ENCODE measurements at places on chromosomes 5 and 9. TPM values are rescaled to one million over a fixed set of nuclear protein-coding genes. Genes with fewer than 3 reads are reported as not detected.

CDH9 gene
- total RNA-seq = 2.2 TPM

CDO1 gene
- 29.8 TPM for total RNA-seq

CCDC192 gene
- not detected for total RNA-seq

RABL6 gene
- total RNA-seq = 72.3 TPM

SLC34A3 gene
- 1.8 TPM for total RNA-seq
